Esophagus mucosa (tissue), 1 donor: ENCODE measurements at places on chromosomes 6 and 20. TPM values are rescaled to one million over a fixed set of nuclear protein-coding genes. Genes with fewer than 3 reads are reported as not detected.

GRCh38 chr6:32271429-32271828 is 47.6 kb upstream of the NOTCH4 start:
- ATAC-seq = no peak

DNA sequence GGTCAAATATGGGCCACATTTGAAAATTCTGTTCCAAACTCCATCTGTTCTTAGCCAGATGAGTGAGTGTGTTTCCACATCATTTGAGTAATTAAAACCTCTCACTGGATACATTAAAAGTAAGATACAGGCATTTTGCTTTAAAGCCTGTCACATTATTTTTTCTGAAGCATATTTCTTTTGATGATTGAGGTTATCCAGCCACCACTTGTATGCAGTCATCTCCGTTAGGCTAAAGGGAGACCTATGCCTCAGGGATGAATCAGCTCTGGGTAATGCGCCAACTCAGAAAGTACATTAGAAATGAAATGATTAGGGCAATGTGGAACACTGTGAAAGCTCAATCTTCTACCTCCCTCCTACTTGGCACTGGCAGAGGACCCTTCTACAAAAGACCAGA is 90.7 kb downstream of the SNAP25 start:
- no peak for ATAC-seq

GRCh38 chr6:42128460-42129359 is 13.7 kb downstream of the C6orf132 start:
- ATAC-seq = no peak

DNA sequence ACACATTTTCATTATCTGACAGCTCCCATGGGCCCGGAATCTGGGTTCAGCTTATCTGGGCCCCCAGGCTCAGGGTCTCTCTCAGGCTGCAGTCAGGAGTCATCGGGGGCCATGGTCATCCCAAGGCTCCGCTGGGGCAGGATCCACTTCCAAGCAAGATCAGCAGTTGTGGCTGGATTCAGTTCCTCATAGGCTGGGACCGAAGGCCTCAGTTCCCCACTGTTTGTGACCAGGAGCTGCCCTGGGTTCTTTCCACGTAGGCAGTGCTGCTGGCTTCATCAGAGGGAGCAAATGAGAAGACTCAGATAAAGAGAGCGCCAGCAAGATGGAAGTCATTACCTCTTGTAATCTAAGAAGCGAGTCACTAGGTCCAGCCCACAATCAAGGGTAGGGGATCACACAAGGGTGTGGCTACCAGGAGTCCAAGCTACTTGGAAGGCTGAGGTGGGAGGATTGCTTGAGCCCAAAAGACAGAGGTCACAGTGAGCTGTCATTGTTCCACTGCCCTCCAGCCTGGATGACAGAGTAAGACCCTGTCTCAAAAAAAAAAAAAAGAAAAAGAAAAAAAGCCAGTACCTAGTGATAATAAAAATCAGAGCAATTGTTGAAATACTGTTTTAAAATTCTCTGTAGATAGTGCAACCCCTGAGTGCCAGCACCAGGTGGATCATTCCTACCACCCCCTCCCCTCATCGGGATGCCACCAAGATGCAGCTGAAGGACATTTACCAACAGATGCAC is 162.7 kb downstream of the NFATC2 start:
- ATAC-seq = no peak

- ATAC-seq = no peak
These were observed 444.4 kb downstream of the UTRN start for GRCh38 chr6:144729502-144729901.

GRCh38 chr6:13702809-13703302 is 8.8 kb downstream of the RANBP9 start:
- peak; percentile 69 for ATAC-seq

GRCh38 chr6:4115741-4116140 is 19.6 kb downstream of the ECI2 start:
- no peak for ATAC-seq

DNA sequence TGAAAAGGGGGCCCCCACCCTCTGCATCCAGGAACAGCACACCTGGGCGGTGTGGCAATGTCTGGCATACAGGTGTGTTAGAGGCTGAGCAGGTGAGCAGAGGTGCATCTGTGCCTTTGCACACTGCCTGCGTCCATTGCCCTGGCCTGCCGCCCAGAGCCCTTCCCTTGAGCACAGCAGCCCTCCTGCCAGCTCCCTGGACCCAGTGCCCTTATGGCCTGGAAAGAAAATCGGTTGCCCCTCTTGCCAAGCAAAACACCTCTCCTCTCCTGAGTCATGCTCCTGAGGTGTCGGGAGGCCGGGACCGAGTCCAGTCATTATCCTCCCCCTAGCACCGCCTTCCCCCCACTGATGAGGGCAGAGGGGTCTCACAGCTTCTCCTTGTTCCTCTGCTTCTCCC is 259.9 kb downstream of the SMOC2 start:
- no peak for ATAC-seq

DNA sequence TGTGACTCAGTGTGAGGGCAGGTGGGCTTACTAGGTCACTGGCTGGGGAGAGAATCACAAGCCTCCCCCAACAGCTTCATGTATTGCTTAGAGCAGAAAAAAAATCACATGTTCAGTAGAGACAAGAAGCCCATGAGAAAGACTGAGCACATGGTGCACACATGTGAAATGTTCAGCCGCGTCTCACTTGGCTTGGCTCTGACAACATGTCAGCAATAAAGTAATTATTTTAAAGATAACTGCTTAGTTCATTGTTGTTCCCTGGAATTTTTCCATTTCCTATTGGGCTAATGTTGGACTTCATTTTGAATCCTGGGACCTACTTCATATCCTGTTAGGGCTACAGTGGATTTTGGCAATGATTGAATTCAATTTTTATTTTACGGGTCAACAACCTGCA is 222.6 kb downstream of the C6orf118 start:
- no peak for ATAC-seq

DNA sequence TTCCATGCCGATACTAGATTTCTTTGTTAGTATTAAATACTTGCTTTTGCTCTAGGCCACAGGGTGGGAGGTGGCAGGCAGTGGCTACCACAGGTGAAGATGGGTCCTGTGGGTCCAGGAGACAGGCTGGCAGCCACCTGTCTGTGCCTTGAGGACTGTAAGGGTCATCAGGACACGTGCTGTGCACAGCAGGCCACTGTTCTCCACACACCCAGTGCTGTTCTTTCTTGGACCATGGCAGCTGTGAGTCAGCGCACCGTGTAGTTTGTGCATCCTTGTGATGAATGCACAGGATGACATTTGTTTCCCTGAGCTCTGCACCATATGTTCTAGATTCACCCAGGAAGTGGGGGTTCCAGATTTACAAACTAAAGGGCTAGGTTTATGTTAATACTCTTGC is 317.0 kb downstream of the ZFAND3 start:
- peak; percentile 48 for ATAC-seq

DNA sequence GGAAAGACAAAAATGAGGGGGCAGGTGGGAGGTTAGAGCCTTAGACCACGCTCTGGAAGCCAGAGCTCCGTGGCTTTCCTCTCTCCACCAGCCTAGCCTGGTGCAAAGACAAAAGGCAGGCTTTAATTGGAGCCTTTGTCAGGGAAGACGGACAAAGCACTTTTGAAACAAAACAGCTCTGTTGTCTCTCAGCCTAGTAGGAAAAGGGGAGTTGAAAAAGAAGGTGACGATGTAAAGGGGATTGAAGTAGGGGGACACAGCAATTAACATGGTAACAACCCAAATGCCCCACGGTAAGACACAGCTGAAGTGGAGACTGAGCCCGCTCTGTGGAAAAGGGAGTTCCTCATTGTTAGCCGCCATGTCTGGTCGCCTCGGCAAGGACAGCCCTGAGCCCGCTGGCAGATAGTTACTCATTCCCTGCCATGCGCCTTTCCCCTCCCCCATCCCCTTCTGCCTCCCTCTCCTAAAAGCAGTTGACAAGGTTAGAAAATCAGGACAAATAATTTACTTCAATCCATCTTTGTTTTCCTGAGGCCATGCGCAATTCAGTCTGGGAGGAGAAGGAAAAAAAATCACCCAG is 93.0 kb downstream of the TCP11 start:
- no peak for ATAC-seq

GRCh38 chr20:2508631-2509467 is at the start of gene ZNF343:
TSS of gene ZNF343 (minus strand) at chr20:2508915. CDS start at chr20:2493895, 15,020 bp downstream.
- peak; percentile 90 for ATAC-seq

DNA sequence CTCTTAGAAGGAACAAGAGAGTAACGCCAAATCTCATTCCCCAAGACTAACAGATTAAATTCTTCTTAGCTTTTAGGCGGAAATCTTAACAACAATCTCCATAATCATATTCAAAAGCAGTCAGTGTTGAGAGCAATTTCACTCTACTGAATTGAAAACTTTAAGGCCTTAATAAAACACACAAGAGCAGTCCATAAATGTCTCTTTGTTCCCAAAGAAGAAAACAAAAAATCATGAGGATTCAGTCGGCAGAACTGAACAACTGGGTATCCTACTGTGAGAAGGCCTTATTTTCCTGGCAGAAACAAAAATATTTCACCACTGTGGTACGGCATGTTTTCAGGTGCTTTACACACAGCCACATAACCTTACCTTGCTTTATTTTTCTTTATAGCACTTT is 14.4 kb downstream of the ABHD12 start:
- ATAC-seq = no peak

Gene TBXT
- total RNA-seq = not detected

Gene RUNX2
- total RNA-seq = 2.5 TPM

Gene HLA-DMA
- total RNA-seq = 16.2 TPM

Gene CAP2
- total RNA-seq = 3.0 TPM

Gene GPX5
- total RNA-seq = not detected

Gene DPPA5
- total RNA-seq = not detected

Gene PRIM2
- 6.1 TPM for total RNA-seq
